ENCODE measurements at places on chromosomes 1 and 21. TPM values are rescaled to one million over a fixed set of nuclear protein-coding genes. Genes with fewer than 3 reads are reported as not detected.

GRCh38 chr21:44299458-44300261 is at the start of gene PFKL:
TSS of gene PFKL (plus strand) at chr21:44300053. CDS start at chr21:44300106, 53 bp downstream.
- DNase-seq, result peak; percentile 47

DNA sequence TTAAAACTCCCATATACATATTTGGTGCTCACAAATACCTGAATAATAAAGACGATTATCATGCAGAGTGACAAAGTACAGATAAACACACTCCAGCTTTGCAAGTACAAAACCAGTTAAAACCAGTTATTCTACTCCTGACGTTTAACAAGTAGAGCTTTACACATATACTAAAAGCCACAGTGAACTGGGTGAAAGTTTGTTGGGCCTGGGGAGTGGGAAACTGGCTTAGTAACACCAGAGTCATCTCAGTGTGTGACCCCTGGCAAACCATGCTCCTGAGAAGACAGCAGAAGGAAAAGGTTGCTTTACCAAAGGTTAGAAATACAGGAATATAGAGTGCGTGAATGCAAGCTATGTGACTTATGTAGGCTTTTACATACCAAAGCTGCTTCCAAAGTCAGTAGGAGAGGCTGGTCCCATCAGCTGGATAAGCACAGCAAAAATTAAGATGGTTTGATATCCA is 148.1 kb downstream of the NRIP1 start:
- DNase-seq, result no peak

GRCh38 chr21:17340081-17340480 is 172.8 kb upstream of the CXADR start:
- no peak for DNase-seq

DNA sequence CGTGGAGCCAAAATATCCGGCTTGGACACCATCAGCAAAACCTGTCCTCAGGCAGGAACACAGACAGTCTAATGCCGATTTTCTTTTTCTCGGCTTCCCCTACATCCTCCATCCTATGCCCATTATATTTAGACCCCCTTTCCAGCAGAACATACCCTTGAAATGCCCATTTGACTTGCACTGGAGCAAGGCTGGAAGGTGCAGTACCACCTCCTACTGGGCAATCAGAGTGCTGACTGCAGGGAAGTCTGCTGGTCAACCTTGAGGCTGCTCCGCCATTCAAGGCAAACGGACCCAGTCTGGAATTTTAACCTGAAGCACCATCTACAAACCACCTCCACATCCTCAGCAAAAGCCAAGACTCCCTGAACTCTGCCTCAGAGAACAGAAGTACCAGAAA is 79.5 kb downstream of the TIAM1 start:
- no peak for DNase-seq

- DNase-seq, result no peak
These were observed 54.5 kb downstream of the ATP1B1 start for GRCh38 chr1:169160845-169161495.

- no peak for DNase-seq
These were observed 882.4 kb upstream of the ADGRL2 start for GRCh38 chr1:80918380-80918779.

- no peak for DNase-seq
These were observed 11.2 kb upstream of the TMEM81 start for GRCh38 chr1:205095422-205095821.

- no peak for DNase-seq
These were observed 156.9 kb downstream of the LRRC40 start for GRCh38 chr1:70048336-70049094.

DNA sequence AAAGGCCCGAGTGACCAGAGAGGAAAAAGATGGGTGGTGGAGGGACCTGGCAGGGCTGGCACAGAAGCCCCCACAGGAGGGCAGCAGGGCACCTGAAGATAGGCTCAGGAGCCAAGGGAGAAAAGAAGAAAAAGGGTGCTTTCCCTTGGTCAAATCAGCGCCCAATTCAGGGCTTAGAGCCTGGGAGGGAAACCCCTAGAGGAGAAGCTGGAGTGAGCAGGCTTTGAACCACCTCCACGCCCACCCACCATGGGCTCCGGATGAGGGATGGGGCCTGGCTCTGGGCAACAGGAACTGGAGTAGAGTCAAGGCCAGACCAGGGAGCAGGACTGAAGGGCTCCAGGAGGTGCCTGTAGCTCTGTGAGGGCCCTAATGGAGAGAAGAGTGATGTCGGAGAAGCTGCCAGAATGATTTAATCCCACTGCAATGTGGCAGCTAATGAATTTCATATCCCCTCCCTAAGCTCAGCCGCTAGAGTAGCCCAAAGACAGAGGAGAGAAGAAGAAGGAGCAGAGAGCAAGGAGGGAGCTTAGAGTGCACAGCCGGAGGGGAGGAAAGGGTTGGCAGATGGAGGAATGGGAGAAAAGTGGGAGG is 12.0 kb upstream of the PRELP start:
- DNase-seq, result no peak

GRCh38 chr1:228986093-228986904 is 251.0 kb downstream of the RHOU start:
- no peak for DNase-seq

Gene SHISA4
- 10.8 TPM for total RNA-seq

Gene PRAMEF20
- total RNA-seq, result not detected

Gene IER5
- 7.7 TPM for total RNA-seq

Gene MNDA
- not detected for total RNA-seq
